ENCODE measurements at places on chromosomes 3 and 15.

GRCh38 chr15:86139828-86140227 lies 60.2 kb downstream of the AGBL1 start:
- no peak overlapping the region for H3K4me3 ChIP-seq
- H3K27ac ChIP-seq = no peak overlapping the region
- no peaks in the 10 kb centered on the region for H3K27me3 ChIP-seq
- H3K4me1 ChIP-seq = no peaks in the 10 kb centered on the region

DNA sequence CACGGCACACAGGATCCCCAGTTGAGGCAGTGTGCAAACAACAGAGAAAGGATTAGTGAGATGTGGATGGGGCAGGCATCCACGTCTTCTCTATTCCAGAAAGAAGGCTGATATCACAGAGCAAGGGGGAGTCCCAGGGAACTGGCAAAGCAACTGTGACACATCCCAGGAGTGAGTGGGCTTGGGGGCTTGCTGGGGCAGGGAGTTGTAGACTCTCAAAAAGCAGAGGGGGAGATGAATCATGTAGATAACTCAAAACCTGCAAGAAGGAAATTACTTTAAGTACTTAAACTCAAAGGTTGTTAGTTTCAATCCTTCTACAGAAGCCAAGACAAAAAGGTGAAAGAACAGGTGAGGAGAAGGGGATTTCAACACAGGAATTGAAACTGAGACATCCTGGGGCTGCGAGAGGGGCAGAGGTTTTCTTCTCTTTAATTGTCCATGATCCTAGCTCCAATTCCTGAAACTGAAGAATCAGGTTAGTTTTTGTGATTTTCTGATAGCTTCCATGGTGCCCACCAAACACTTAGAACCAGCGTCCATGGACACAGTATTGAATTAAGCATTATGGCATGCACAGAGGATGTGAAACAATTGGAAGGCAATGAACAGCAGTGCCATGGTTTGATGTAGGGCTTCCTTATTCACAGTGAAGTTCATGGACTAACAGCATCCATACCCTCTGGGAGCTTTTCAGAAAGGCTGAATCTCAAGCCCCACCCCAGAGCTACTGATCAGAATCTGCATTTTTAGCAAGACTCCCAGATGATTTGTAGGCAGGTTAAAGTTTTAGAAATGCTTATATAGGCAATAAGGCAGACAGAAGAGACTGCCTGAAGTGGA lies 52.0 kb downstream of the CCR3 start:
- no peaks in the 10 kb centered on the region for H3K4me1 ChIP-seq
- H3K4me3 ChIP-seq = no peak overlapping the region
- H3K27ac ChIP-seq = no peak overlapping the region
- H3K27me3 ChIP-seq = no peaks in the 10 kb centered on the region
- no peak for DNase-seq

DNA sequence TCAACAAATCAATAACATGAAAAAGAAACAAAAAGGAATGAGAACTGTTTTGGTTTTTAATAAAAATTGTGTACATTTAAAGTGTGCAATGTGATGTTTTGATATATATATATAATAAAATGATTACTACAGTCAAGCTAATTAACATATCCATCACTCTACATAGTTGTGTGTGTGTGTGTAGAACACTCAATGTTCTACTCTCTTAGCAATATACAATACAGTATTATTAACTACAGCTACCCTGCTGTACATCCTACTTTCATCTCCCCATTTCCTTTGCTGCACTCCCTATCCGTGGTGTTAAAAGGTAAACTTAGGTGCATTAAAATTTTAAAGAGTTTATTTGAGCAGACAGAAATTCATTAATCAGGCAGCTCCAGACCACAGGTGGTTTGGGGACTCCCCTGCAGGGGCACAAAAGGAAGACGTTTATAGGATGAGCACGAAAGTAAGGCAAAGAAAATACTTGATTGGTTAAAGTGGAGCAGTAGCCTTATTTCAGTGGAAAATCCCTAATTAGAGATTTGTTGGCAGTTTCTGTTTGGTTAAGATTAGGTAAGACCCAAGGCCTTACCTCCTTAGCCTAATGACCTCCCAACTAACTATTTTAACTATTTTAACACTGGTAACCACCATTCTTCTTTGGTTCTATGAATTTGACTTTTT lies 61.8 kb upstream of the SNRK start:
- H3K27me3 ChIP-seq = no peaks in the 10 kb centered on the region
- H3K4me1 ChIP-seq = no peaks in the 10 kb centered on the region
- H3K4me3 ChIP-seq = no peak overlapping the region
- no peak for DNase-seq
- 0 out of 2 replicates have a peak, but pooled peaks cover 4% of the 10 kb centered on the region for H3K36me3 ChIP-seq
- no peak overlapping the region for H3K27ac ChIP-seq

DNA sequence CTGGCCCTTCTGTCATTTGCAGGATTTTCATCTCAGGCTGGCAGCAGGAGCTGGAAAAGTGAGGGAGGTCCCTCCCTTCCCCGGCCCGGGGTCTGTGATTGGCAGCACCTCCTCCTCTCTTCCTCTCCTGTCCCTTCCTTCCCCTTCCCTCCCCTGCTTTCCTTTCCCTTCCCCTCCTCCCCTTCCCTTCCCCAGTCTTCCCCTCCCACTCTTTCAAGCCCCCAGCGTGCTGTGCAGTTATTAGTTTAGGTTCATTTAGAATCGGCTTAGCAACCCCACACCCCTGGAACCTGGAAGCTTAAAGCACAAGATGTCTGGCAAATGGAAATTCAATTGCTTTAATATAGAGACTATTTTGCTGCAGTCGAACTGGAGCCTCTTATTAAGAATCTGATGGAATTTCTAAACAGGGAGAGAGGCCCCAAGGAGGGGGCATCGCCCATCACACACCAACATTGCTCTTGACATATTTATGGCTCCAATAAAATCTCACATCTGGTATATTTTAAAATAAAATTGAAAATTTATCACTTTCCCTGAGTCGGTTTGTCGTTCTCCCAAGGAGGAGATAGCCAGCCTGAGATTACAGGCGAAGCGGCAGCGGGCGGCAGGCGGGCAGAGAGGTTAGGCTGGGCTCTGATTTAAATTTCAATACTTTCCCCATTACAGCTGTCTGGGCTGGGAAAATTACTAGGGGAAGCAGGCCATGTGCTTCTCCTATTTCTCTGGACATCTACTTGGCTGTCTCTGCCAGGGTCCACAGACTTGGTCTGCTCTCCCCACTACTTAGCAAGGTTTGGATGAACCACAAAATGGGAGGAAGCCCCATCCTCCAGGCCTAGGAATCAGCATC lies 98.9 kb downstream of the LINGO1 start:
- H3K27me3 ChIP-seq = no peaks in the 10 kb centered on the region
- peaks cover 50% of the 10 kb centered on the region for H3K4me1 ChIP-seq
- no peaks in the 10 kb centered on the region for H3K36me3 ChIP-seq
- no peak overlapping the region for H3K4me3 ChIP-seq

- H3K27me3 ChIP-seq = no peaks in the 10 kb centered on the region
- DNase-seq = peak; percentile 86
- no peak overlapping the region for H3K4me3 ChIP-seq
- peaks cover 7% of the 10 kb centered on the region for H3K4me1 ChIP-seq
- no peaks in the 10 kb centered on the region for H3K36me3 ChIP-seq
Observed at GRCh38 chr3:67863869-67864268, 209.5 kb upstream of the SUCLG2 start.
